ENCODE measurements at places on chromosomes 6 and 20.
A peak's percentile ranks its signal among the peaks of the same experiment; 100 is the strongest.

- peak; percentile 66 for DNase-seq
Measured at GRCh38 chr6:68634726-68635411, at the start of gene ADGRB3. TSS of gene ADGRB3 (plus strand) at chr6:68635282. CDS start at chr6:68638676, 3,394 bp downstream.

DNA sequence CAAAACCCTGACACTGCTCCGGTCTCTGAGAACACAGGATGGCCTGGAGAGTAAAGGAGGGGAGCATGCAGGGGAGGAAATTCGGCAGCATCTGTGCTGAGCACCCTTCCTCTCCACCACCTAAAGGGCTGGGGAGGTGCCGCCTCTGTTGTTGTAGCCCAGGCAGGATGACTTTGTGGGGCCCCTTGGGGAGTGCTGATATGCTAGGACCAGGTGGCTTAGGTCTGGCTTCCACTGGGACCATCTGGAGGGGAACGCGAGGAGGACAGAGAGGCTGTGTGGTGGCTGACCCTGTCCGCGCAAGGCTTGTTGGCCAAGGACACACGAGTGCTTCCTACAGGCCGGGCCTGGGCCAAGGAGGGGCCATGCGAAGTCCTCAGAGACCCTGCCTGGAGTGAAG is 9.9 kb upstream of the RPS6KA2 start:
- no peak for DNase-seq

GRCh38 chr6:116175344-116175743 is 49.4 kb upstream of the COL10A1 start:
- no peak for DNase-seq

- no peak for DNase-seq
Measured at GRCh38 chr6:33206027-33206863, 1.8 kb downstream of the HSD17B8 start.

GRCh38 chr6:147109707-147110106 is 94.5 kb upstream of the STXBP5 start:
- DNase-seq: no peak

DNA sequence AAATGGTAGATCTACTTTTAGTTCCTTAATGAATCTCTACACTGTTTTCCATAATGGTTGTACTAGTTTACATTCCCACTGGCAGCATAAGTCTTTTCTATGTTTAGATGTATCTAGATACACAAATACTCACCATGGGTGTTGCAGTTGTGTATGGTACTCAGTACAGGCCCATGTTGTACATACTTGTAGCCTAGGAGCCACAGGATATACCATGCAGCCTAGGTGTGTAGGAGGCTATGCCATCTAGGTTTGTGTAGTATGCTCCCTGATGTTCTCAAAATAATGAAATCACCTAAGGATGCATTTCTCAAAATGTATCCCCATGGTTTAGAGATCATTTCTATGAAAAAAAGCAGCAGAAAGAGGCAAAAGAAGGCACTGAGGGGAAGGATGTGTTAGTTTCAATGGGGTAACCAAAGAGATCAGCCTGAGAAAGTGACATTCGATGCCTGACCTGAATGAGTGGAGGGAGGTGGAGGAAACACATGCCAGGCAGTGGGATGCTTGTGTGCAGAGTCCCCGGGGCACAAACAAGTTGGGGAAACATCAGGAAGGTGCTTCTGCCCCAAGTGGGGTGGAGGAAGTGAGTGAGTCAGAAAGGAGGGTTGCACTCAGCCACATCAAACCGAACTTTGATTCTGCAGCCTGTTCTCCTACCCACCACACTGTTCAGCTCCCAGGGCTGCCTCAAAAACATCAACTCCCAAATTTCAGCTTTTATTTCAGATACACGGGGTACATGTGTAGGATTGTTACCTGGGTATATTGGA is 191.2 kb downstream of the ZNF217 start:
- DNase-seq: no peak

GRCh38 chr6:105641504-105641903 is 238.6 kb upstream of the PREP start:
- no peak for DNase-seq

DNA sequence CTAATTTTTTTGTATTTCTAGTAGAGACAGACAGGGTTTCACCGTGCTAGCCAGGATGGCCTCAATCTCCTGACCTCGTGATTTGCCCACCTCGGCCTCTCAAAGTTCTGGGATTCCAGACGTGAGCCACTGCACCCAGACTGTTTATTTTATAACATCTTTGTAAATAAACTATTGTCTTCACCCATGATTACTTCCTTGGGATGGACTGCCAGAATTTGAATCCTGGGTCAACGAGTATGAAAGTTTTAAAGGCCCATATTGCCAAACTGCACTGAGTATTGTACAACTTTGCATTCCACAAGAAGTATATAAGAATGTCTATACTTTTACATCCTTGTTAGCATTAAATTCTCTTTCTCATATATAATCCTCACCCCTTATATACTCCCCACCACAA is 38.6 kb downstream of the ZHX3 start:
- no peak for DNase-seq

DNA sequence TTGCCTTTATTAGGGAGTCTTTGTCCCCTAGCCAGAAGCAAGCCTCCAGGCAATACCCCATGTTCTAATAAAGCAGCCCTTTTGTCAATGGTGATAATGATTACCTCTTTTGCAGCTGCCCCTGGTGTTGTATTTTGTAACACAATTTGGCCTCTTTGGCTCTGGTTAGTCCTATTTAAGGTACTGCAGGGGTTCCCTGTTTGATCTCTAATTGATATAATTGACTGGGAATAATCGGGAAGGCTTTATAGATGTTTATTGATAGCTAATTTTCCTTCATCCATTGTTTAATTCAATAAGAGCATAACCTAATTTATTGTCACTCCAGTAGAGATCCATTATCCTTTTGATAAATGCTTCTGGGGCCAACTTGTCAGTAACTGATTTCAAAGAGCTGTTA is 537.2 kb downstream of the PKHD1 start:
- no peak for DNase-seq

GRCh38 chr6:110612298-110612697 is 135.9 kb upstream of the SLC22A16 start:
- DNase-seq: no peak

DNA sequence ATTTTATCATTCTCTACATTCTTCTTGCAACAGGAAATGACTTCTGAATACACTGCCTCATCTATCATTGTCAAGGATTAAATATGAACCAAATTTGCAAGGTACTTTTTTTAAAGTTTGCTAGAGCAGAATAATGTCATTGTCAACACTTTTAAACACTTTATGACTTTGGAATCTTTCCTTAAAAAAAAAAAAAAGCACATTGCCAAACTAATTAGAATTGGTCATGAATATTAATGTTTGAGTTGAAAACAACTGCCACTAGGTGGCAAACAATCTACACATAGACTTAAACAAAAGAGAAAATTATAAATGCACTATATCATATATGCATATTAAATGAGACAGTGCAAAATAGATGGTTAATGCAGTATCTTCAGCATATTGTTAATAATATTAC is 32.5 kb upstream of the TMEM244 start:
- peak; percentile 6 for DNase-seq

- no peak for DNase-seq
Measured at GRCh38 chr6:145329257-145329656, 406.1 kb downstream of the EPM2A start.

- DNase-seq: no peak
Measured at GRCh38 chr6:108727966-108728730, 120.1 kb upstream of the ARMC2 start.

DNA sequence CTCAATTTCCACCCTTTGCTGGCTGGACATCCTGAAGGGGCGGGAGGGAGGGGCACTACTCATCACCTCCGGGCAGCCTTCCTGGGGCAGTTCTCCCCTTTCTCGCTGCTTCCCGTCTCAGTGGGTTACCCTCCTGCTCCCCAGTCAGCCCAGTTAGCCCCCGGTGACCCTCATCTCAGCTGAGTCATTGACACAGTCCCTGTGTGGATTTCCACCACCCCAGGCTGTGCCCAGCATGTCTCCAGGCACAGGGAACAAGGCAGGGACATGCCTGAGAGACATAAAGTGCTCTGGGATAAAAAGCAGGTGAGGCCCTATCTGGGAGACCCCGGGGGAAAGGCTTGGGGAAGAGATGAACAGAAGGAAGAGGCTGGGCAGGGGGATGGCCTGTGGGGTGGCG is 29.9 kb upstream of the HMGA1 start:
- DNase-seq: no peak

DNA sequence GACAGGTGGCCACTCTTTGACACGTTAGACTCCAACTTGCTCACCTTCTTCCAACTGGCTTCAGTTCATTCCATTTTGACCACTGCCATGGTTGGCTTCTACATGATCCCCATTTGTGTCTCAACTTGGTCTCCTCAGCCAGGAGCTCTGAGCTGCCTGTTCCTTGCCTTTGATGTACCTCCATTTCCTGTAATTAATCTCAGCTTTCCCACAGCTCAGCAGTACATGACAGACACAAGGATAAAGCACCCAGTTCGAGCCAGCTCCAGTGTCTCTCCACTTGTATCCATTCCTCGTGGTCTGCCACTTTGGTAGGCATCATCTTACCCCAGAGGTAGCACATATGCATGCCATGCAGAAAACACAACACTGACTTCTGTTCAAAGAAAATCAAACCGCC is 161.0 kb downstream of the TSHZ2 start:
- no peak for DNase-seq

DNA sequence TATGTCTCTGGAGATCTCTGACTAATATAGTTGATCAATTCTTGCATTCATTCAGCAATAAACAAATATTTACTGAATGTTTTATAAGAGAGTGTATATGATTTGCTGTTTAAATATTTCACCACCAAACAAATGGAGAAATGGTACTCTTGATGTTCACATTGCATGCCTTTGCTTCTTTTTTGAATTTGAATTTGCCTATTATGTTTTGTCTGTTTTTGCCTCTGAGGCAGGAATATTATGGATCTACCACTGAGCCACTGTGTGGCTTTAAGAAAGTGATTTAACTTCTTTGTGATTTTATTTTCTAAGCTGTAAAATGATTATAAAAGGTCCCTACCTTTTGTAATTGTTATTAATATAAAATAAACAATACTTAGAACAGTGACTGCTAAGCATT is 345.0 kb downstream of the DOK5 start:
- DNase-seq: no peak

GRCh38 chr6:112990971-112991370 is 643.8 kb downstream of the RFPL4B start:
- peak; percentile 8 for DNase-seq
